Hindlimb muscle (tissue), 1 donor: ENCODE measurements at places on chromosomes 7 and 10. TPM values are rescaled to one million over a fixed set of nuclear protein-coding genes. Genes with fewer than 3 reads are reported as not detected.

The GDF10 gene
- 0.41 TPM for polyA plus RNA-seq

The SEMA3C gene
- polyA plus RNA-seq: 124 TPM

The VIPR2 gene
- polyA plus RNA-seq: 12.1 TPM

The PLCE1 gene
- polyA plus RNA-seq: 53.4 TPM

The METTL27 gene
- polyA plus RNA-seq: 1.5 TPM

The ARHGEF35 gene
- 1.3 TPM for polyA plus RNA-seq

The PHYHIPL gene
- polyA plus RNA-seq: 2.1 TPM

The RHOBTB1 gene
- 21.3 TPM for polyA plus RNA-seq

The MMD2 gene
- not detected for polyA plus RNA-seq

The SNX10 gene
- 1.8 TPM for polyA plus RNA-seq

The RSU1 gene
- polyA plus RNA-seq: 72.4 TPM

The NYAP1 gene
- 2.2 TPM for polyA plus RNA-seq

The TMEM176A gene
- polyA plus RNA-seq: 21.5 TPM
